Stimulated activated CD4-positive, alpha-beta T cell treated with anti-CD3 and anti-CD28 coated beads, TNF-alpha, amount 100 ng/mL, for 24 hours (primary cell): ENCODE measurements at places on chromosomes 1 and 21.

- DNase-seq: no peak
These were observed 93.9 kb upstream of the BEND5 start for GRCh38 chr1:48870596-48870995.

GRCh38 chr1:206947255-206947654 lies 989 bp upstream of the PIGR start:
- DNase-seq: no peak

- DNase-seq: no peak
These were observed 446.1 kb upstream of the PROX1 start for GRCh38 chr1:213541641-213542040.

DNA sequence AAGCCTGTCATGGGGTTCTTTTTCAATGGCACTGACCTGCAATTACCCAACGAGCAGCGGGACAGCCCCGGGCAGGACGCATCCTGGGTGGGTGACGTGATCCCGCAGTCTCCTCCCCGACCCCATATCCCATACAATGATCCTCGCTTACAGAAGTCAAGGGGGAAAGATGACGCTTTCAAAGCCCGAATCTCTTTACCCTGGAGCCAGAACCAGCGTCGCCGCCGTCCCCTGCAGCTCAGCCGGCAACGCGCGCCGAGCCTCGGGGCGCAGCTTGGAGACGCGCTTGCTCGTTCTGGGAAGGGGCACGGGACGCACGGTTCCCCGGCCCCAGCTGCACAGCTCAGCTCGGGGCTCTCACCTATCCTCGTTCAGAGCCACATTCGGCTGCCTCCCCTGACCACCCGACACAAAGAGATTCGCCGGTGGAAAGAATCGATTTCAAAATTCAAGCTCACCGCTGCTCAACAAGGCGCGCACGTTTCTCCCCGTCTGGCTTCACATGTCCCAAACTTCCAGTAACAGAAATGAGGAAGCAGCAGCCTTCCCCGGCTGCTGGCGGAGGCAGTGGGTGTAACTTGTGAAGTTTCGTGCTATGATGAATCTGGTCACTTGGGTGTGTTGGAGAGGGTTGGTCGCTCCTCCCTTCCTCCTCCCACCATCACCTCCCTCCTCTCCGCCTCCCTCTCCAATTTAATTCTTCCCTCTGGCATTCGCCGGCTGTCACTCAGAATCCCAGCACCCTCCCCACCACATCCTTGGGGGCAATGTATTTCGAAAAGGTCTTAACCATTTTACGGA lies at the start of gene TIAM1:
TIAM1 (minus strand) TSS at position 582 of the 801 bp plus-strand sequence. CDS start 77,289 bp downstream, outside the sequence.
- DNase-seq: no peak

- DNase-seq: no peak
These were observed 29.0 kb downstream of the HIVEP3 start for GRCh38 chr1:41889506-41890414.

GRCh38 chr1:231337043-231337471 lies 595 bp downstream of the EXOC8 start:
- DNase-seq: no peak

DNA sequence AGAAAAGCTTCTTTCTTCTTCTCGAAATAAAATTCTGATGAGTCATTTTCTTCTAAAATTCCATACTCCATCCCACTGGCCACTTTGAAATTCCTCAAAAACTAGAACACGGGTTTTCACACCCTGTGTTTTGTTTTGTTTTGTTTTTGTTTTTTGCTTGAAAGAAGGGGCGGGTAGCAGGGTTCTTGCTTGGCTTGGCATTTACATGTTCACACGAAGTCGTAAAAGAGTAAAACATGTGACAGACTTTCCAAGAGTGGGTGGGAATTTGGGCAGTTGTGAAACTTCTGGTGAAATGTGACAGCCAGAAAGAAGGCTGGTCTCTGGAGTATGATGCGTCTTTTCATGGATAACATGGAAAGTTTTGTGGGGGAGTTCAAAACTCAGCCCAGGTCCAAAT lies 47.1 kb upstream of the FMN2 start:
- DNase-seq: no peak

DNA sequence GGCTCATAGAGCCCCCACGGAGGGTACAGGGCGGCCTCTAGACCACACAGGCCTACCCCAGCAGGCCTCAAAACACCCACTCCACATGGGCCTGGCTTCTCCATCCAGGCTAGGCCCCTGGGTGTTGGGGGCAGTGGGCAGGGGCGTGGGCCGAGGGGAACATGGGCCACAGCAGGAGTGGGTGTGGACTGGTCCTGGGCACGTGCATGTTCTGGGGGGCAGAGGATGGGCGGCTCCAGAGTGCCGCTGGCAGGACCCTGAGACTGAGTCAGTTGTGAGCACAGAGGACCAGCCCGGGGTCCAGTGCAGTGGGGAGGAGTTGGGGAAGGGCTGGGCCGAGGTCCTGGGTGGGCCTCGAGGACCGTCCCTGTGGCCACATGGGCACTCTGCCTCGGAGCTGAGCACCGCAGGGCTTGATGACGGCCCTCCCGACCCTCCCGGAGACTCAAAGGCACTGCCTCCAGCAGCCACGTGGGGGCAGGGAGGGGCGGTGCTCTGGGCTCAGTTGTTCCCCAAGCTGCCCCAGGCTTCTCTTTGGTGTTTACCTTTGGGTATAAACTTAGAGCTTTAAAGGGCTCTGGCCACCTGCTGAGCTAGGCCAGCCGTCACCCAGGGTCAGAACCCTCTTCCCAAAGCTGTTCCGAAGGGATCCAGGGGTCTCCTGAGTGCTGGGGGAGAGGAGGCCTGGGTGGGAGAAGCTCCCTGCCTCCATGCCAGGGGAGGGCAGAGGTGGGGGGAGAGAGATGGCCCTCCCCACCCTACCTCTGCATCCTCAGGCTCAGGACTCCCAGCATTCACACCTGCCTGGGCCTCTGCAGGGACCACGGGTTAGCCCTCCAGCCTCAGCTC lies 79.9 kb downstream of the MORN1 start:
- DNase-seq: peak; percentile 58

DNA sequence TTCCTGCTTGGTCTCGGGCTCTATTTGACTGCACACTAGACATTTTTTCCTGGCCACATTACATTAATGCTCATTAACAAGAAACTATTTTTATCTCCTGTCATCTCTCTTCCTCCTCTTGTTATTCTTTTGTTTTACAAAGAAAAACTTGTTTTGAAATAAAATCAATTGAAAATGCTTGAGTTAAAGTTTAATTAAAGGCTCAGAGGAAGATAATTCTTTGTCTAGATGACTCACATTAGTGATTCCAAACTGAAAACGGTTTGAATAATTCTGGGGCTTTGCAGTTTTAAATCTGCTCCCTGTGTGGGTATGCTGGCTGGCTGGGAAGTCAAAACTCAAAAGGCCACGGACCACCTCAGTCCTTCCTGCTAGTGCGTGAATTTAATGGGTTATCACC lies 29.6 kb downstream of the RGS5 start:
- no peak for DNase-seq

- no peak for DNase-seq
These were observed 389.8 kb upstream of the ADGRL2 start for GRCh38 chr1:81410941-81411340.

GRCh38 chr1:89453123-89453972 lies 71.3 kb upstream of the LRRC8B start:
- no peak for DNase-seq

DNA sequence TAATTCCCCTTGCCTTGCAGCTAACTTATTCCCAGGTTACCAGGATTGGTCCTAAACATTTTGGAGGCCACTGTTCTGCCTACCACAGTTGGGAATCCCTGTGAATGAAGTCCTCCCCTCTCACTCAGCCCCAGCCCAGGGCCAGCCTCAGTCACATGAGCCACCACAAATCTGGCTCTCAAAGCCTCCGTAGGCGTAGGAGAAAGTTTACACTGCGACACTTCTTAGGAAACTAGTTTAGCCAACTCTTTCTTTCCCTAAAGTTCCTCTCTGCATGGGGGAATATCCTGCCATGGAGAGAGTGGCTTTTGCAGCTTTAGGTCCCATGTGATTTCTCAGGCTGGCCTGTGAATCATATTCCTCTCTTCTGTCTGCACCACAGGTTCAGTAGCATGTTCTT lies 45.7 kb upstream of the ETV3 start:
- no peak for DNase-seq

DNA sequence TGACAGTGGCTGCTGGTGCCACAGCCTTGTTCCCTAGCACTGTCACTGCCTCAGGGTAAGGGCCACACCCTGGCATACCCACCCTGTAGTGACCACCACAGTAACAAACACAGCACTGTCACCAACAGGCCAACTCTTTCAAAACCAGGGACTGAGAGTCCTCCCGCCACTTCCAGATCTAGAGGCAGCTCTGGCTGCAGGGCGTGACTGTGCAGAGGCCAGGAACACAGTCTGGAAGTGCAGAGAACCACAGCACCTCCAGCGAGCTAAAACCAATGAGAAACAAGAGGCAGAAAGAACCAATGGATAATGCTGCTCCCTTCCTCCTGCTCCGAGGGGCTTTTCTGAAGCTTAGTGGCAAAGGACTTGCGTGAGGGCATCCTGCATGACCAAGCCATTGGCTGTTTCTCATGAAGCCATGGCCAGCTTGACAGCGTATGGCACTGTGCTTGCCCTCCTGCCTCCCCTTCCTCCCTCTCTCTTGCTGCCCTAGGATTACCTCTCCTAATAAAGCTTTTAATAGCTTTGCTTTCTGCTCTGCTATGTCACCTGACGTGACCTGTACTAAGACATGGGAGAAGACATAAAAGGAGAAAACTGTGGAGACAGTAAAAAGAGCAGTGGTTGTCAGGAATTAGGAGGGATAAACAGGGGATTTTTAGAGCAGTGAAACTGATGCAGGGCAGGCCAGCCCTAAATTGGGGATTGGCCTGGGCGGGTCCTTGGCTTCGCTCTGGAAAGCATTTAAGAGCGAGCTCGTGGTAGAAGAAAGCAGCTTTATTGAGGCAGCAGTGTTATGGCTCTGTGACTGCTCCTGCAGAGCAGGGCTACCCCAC lies 7.2 kb downstream of the PARP1 start:
- no peak for DNase-seq

DNA sequence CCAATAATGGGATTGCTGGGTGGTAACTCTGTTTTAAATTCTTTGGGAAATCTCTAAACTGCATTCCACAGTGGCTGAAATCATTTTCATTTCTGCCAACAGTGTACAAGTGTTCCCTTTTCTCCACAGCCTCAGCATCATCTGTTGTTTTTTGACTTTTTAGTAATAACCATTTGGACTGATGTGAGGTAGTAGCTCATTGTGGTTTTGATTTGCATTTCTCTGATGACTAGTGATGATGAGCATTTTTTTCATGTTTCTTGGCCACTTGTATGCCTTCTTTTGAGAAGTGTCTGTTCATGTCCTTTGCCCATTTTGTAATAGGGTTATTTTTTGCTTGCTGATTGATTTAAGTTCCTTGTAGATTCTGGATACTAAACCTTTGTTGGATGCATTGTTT lies 131.9 kb upstream of the B3GALT2 start:
- no peak for DNase-seq

GRCh38 chr21:41362605-41363369 lies 960 bp downstream of the MX2 start:
- DNase-seq: no peak

DNA sequence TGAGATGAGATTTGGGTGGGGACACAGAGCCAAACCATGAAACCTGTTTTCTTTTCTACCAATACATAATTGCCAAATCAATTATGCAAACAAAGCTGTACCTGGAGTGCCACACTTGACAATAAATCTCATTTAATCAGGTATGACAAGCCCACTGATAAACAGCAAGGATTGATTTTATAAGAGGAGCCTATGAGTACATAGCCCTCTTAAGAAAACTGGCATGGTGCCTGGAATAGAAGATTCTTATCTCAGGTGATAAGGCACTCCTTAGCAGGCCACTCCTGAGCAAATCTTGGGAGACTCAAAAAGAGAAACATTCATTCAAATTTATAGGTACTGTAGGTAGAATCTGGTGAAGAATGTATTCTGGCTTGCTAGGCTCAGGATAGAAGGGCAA lies 28.6 kb upstream of the PDE4B start:
- DNase-seq: no peak

- no peak for DNase-seq
These were observed 23.7 kb upstream of the LYPLAL1 start for GRCh38 chr1:219149953-219150352.
